ENCODE measurements at places on chromosomes 3 and 15.

DNA sequence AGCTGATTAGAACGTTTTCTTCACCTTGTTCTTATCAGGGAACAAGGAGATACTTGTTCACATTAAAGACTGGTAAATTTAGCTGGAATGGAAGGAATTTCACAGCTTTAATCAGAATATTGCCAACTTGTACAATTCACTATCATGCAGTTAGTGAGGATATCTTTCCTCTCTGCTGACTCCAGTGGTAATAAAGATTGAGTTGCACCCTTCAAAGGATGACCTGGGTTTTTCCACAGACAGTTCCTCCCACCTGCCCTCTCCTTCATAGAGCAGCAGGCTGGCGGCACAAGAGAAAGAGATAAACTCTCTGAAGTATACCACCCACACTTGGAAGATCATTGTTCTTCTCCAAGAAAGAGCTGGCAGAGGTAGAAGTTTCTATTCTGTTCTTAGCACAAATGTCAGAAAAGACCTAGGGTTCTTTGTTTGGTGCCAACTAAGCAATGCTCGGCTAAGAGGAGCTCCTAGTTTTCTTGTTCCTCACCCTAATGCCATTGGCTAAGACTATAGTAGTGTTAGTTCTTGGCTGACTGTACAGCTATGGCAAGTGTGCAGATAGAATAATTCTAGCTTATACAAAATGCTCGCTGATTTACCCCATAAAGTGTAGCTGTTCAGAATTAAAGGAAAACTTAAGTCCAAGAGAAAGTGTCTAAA lies 169.1 kb downstream of the CLSTN2 start:
- DNase-seq = no peak

DNA sequence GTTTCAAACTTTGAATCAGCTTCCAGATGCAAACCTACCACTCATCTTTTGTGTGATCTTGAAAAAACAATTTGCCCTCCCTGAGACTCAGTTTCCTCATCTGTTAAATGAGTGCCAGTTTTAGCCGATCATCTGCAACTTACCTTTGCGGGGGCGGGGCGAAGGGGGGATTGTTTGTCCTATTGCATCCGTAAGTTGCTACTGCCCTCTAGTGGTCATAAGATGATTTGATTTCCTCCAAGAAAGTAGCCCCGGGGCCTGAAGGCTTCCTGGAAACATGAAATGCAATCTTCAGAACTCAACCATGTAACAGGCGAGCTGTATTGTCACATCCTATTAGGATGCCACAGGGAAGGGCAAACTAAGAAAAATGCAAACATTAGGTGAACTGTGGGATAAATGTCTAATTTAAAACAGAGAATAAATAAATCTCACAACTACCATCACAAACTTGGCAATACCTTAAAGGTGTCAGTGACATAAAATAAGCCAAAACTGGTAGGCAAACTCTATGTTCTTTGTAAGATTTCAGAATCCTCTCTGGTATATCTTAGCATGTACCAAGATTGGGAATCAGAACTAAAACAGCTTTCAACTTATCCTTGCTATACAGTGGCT lies 63.5 kb upstream of the CLDN18 start:
- DNase-seq = no peak

- DNase-seq = no peak
These were observed 34.0 kb downstream of the MINDY2 start for GRCh38 chr15:58805095-58805494.

DNA sequence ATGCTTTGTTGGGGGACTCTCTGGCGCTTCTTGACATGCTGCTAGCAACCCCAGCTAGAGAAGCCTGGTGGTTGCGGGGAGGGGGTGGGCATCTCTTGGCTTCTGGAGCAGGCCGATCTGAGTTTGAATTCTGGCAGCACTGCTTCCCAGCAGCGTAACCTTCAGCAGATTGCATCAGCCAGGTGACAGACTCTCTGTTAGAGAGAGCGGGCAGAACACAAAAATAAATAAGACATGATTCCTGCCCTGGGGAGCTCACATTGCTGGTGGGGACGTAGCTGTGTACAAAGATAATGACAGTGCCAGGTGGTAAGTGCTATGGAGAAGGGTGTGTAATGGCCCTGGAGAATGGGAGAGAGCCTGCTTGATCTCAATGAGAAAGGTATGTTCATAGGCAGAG lies 87.4 kb downstream of the THSD4 start:
- no peak for DNase-seq

GRCh38 chr3:160257606-160258005 lies 32.4 kb downstream of the C3orf80 start:
- no peak for DNase-seq

GRCh38 chr3:31444220-31445142 lies 88.2 kb upstream of the STT3B start:
- no peak for DNase-seq

GRCh38 chr3:56055546-56055945 lies 412.7 kb downstream of the ERC2 start:
- DNase-seq = no peak

GRCh38 chr15:71752128-71752527 lies 58.2 kb upstream of the NR2E3 start:
- DNase-seq = no peak

DNA sequence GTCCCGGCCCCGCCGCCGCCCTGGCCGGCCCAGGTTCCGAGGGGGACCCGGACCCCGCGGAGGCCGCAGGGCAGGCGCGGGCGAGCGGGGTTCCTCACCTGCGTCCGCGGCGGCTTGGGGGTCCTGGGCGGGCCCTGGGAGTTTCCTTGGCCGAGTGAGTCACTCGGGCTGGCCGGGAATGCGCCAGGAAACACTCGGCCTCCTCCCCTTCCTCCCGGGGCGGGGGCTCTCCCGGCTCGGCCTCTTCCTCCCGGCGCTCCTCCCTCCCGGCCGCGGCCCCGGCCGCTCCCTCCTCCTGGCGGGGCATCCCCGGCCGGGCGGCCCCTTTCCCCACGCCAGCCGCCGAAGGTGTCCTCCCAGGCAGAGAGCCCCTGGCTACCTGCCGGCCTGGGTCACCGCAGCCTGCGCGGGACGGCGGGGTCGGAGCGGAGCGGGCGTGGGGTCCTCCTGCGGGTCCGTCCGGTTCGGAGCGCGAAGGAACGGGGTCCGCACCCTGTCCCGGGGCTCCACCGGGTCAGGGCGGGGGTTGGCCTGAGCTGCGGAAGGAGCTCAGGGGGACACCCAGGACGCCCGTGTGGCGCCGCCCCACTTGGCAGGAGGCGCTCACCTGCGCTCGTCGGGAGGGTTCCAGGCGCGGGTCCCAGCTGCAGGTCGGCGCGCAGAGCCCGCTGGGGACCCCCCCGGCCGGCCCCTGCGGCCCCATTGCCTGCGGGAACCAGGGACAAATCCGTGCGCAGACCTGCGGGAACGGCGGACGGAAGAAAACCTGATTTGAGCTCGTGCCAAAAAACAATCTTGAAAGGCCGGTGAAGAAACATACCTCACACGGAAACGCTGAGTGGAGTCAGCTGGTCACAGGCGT lies at the start of gene CYFIP1:
Gene CYFIP1 (minus strand): TSS at position 180 of the 862 bp plus-strand sequence. CDS start 33,083 bp downstream, outside the sequence.
- no peak for DNase-seq

- DNase-seq = no peak
These were observed 117.1 kb upstream of the TJP1 start for GRCh38 chr15:29939404-29939803.

DNA sequence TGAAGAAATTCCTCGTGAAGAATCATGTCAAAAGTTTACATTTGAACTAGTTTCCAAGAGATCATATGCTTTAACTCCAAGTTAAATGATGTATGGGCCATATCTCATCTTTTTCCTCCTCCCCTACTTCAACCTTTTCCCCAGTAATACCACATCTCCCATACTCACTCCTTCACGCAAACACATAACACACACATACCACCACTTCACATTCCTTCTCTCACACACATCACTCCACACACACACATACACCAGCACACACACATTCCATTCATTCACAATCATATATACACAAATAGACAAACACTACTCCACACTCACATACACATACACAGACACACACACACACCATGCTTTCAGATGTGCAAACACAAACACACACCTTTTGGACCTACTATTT lies 769.0 kb upstream of the NR2F2 start:
- no peak for DNase-seq

GRCh38 chr3:175192536-175192935 lies 333.4 kb downstream of the NAALADL2 start:
- no peak for DNase-seq

DNA sequence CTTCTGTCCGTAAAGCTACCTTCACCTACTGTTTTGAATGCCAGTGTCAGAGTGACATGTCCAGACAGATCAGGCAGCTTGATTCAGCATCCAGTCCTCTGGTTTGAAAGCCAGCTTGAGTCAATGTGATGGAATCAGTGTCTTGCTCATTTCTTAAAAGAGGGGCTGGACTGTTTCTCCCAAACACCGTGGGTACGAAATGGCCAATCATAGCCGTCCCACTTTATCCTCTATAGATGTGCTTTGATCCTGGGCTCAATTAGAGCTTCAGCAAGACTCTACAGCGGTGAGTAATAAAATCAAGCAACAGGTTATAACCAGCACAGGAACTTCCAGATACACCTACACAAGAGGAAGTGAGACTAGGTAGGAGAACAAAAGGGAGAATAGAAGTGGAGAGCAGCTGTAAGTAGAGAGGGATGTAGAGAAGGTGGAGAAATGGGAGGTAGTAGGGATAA lies 17.0 kb upstream of the OR5K1 start:
- DNase-seq = no peak

GRCh38 chr3:27827041-27827440 lies 104.9 kb upstream of the EOMES start:
- no peak for DNase-seq

- no peak for DNase-seq
These were observed 10.6 kb upstream of the P4HTM start for GRCh38 chr3:48979451-48979850.

DNA sequence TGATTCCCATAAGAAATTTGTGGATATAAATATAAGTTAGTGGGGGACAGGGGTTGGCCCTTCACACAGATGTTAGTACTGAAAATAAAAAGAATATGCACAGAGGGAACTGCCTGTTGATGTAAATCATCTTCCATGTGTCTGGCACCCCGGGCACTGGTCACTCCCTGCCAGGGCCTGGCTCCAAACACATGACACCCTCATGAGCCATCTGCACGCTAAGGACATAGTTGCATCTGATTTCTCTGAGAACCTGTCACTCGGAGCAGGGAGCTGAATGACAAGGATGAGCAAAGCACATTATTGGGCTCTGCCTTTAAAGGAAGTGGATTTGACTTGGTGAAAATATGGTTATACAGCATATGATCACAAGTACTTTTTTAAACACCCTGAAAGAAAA lies 66.2 kb upstream of the TSC22D2 start:
- no peak for DNase-seq

- DNase-seq = no peak
These were observed 49.0 kb upstream of the GOLGA8J start for GRCh38 chr15:30033763-30034162.

DNA sequence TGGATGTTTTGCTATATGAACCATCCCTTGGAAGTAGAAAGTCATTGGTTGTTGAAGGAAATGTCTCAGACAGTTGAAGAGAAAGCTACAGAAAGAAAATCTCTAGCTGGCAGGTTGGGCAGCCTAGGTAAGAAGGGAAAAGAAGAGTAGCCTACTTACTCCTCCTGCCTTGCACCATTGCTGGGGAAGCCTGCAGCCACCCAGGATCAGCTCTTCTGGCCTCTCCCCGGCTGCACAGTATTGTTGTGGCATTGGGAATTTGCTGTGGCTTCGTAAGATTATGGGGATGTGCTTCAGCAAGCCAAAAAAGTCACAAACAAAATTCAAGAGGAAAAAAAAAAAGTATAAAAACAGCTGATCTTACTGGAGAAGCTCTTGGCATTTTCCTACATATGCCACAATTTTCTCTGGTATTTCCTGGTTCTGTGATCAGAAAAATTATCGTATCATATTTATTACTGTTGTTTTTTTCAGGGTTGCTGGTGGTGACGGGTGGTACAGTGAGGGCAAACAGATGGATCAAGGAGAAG lies 154.2 kb downstream of the TIGIT start:
- no peak for DNase-seq

DNA sequence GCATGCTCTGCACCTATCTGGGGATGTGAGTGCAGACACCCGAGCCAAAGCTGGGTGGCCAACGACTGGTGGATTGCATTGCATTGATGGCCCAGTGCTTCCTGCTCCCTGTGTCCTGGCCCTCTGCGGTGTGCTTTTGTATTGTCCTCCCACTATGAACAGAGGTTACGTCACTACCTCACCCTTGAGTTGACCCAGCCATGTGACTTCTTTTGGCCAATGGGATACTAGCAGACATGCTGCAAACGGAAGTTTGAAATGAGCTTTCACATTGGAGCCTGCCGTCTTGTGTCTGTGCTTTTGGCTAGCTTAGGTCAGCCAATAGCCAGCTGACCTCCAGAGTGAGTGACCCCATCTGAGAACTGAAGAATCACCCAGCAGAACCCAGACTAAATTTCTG lies 15.3 kb upstream of the TBC1D21 start:
- DNase-seq = no peak

- DNase-seq = no peak
These were observed 527.4 kb downstream of the SI start for GRCh38 chr3:164550857-164551256.

GRCh38 chr3:116280130-116280740 lies 165.1 kb downstream of the LSAMP start:
- no peak for DNase-seq

Measured in T-helper 1 cell (primary cell).